ENCODE measurements at places on chromosomes 5 and 9. TPM values are rescaled to one million over a fixed set of nuclear protein-coding genes. Genes with fewer than 3 reads are reported as not detected.
A peak's percentile ranks its signal among the peaks of the same experiment; 100 is the strongest.

GCNT4 gene
- polyA plus RNA-seq, result 0.40 TPM

NDOR1 gene
- polyA plus RNA-seq, result 8.8 TPM

ADAMTS2 gene
- polyA plus RNA-seq, result 78.6 TPM

PPWD1 gene
- polyA plus RNA-seq, result 86.2 TPM

DNA sequence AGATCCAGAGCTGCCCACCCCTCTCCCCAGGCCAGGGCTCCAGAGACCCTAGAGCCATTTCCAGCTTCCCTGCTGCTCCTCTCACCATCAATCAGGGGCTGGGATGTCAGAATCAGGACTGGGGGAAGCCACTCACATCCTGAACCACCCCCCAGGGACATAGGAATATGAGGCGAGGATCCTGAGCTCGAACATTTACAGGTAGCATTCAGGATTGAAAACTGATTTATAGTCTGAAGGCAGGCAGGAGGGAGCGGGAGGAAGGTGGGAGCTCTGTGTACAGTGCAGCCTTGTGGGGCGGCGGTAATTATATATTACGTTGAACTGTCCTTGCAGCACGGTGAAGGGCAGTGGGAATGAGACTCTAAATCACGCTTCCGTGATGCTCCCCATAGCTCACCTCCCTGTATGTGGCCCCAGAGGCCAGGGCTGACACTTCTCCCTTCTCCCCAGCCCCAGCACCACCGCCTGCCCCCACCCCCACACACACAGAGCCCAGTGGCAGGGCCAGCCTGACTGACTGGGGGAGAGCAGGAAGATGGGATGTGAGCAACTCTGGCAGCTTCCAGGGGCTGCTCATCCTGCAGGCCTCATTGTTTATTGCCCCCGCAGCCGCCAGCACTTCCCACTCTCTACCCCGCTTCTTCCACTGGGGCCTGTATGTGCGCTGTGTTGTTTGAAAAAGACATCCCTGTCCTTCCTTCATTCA lies 76.0 kb upstream of the HSPA9 start:
- DNase-seq, result no peak

DNA sequence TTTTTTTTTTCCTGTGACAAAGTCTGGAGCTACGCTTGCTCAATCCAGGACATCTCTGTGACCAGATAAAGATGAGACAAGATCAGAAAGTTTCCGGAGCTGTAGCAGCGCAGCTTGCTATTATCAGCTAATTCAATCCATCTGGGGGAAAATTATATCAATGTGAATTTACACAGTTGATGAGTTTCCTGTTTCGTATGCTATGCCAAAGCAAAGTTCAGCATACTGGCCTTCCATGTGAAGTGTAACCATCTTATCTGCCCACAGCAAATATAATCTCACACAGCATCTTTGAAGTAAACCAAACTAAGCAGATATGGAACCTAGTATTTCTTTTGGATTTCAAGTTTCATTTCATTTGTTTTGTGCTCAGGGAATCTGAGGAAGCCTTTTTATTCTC lies 1767.7 kb downstream of the EFNA5 start:
- no peak for DNase-seq

- DNase-seq, result no peak
Observed at GRCh38 chr9:111715471-111715870, 54.1 kb downstream of the GNG10 start.

DNA sequence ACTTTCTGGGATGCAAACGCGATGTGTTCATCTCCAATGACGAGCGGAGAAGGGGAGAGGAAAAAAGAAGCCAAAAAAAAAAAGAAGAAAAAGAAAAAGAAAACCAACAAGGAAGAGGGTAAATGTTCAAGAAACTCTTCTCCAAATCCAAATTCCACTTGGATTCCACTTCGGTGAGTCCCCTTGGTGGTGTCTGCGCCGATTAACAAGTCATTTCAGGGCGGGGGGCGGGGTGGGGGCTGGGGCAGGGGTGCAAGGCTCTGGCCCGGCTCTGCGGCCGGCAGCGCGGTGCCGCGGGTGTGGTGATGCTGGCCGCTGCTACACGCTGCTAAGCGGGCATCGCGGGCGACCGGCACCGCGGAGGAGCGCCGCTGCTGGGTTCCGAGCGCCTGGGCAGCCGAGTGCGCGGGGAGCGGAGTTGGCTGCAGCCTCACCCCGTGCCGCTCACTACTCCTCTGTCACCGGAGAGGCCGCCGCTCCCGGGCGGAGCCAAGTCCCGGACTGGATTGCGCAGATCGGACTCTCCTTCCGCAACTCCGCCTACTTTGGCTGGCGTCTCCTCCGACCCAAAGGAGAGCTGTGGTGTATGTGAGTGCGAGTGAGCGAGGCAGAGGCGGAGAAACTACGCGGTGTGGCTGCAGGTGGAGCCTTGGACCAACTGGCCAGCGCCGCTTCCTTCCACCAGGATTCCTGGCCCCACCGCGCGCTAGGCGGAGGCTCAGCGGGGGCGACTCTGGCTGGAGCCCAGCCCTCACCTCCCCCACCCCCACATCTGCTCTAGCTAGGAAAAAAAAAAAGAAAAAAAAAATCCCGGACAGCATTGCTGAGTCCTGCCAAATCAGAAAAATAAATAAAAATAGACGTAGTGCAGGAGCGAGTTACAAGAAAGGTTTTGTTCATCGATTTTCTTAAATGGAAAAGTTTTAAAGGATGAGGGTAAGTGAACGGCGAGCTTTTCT lies at the start of gene SEMA6A:
TSS of gene SEMA6A (minus strand) at position 457 of the 959 bp plus-strand sequence. CDS start 69,879 bp downstream, outside the sequence.
- peak; percentile 91 for DNase-seq

GRCh38 chr5:73125289-73125688 lies 4.9 kb downstream of the TMEM171 start:
- no peak for DNase-seq

DNA sequence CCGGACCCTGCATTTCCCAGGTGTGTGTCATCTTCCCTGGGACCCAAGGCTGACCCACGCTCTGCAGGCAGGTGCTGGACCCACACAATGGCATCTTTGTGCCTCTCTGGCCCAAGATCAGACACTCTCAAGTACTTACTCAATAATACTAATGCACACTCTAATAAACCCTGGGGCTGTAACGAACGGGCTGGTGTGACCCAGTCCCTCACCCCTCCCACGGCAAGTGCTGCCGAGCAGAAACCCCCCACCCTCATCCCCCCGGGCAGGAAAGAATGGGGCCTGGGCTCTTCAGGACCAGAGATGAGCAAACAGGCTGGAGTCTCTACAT lies 1.1 kb upstream of the OBP2B start:
- DNase-seq, result no peak

GRCh38 chr5:148699028-148699427 lies 44.7 kb upstream of the HTR4 start:
- DNase-seq, result no peak

- DNase-seq, result no peak
Observed at GRCh38 chr5:88660947-88661805, 221.8 kb downstream of the MEF2C start.

- no peak for DNase-seq
Observed at GRCh38 chr5:75260708-75261107, 24.0 kb upstream of the ANKRD31 start.

GRCh38 chr9:136838314-136839228 lies 3.7 kb upstream of the AJM1 start:
- no peak for DNase-seq

All from left renal pelvis (tissue), 4 donors.